ENCODE measurements at places on chromosomes 1 and 21.

GRCh38 chr1:2352341-2352896 is 38.9 kb downstream of the MORN1 start:
- no peak for DNase-seq

DNA sequence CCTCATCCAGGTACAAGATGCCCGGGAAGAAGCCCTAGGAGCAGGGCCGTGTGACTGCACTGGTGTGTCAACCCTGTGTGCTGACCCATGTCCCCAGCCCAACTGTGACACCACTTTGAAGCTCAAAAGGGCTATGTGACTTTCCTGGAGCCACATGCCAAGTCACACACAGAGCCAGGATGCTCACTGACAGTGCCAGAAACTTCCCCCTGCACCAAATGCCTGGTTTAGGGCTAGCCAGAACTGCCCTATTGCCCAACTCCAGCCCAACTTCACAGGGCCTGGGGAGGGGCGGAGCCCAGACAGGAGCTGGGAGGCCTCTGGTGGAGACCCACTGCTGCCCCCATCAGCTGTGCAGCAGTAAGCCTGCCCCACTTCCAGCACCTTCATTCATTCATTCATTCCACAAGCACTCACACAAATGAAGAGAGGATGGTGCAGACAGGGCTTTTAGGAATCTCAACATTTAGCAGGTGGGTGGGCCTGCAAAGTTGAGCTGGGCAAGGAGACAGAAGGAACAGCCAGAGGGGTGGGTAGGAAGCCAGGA is 36.7 kb downstream of the KCNQ4 start:
- no peak for DNase-seq

DNA sequence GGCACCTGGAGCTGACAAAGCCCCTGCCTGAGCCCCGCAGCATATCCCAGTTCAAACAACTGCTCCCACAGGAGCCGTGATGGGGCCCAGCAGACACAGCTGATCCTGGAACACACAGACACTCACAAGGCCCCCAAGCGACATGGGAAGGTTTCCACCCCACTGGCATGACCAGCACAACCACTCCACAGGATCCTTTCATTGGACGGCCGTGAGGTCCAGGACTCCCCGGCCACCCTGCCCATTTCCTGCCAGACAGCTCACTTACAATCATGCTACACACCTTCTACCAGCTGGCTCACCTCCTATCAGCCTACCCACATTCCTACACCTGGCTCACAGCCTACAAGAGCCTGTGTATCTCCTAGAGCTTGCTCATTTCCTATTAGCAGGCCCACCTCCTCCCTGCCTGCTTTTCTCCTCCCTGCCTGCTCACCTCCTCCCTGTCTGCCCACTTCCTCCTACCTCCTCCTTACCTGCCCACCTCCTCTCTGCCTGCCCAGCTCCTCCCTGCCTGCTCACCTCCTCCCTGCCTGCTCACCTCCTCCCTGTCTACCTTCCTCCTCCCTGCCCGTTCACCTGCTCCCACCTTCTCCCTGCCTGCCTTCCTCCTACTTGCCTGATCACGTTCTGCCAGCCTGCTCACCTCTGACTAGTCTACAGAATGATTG is 73.9 kb downstream of the MATN1 start:
- DNase-seq, result no peak

GRCh38 chr1:208409176-208409575 is 165.0 kb upstream of the PLXNA2 start:
- no peak for DNase-seq

GRCh38 chr1:94486990-94487389 is 54.6 kb downstream of the F3 start:
- DNase-seq, result no peak

- DNase-seq, result no peak
Measured at GRCh38 chr1:20237646-20238045, 51.3 kb upstream of the PLA2G2C start.

DNA sequence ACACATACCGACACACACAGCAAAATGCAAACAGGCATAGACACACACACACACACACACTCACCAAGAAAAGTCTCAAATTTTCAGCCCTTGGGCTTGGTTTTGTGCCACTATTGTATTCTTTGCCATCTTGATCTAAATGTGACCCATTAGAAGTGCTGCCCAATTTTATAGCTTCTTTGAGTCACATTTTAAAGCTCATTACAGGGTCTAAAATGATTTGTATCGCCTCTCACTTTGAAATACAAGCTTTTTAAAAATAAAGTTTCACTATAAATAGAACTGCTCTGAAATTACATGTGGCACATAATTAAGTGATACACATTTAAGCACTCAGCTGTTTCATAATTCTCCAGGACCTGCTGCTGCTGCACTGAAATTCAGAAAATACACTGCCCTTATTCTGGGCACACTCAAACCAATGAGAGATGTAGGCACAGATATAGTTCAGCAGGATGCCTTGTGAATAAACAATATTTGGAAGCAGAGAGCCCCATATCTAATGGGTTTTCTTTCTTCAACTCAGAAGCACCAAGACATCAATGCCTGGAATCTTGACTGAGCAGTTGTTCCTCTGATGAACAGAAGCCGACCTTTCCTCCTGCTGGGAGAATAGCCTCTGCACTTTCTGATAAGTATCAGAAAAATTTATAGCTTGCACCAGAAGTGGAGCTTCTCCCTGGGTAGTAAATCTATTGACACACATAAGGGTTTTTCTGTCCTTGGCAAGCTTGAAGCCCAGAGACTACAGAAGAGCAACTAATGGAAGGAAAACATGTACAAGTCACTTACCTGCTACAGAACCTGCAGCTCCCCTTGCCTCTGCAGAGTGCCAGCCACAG is 37.0 kb upstream of the PLPPR4 start:
- no peak for DNase-seq

All from CD4-positive, alpha-beta T cell treated with Interferon alpha-2 for 1 hour (primary cell).